ENCODE measurements at places on chromosomes 3 and 15. TPM values are rescaled to one million over a fixed set of nuclear protein-coding genes. Genes with fewer than 3 reads are reported as not detected.

Gene TTLL13
- polyA plus RNA-seq: 0.39 TPM

DNA sequence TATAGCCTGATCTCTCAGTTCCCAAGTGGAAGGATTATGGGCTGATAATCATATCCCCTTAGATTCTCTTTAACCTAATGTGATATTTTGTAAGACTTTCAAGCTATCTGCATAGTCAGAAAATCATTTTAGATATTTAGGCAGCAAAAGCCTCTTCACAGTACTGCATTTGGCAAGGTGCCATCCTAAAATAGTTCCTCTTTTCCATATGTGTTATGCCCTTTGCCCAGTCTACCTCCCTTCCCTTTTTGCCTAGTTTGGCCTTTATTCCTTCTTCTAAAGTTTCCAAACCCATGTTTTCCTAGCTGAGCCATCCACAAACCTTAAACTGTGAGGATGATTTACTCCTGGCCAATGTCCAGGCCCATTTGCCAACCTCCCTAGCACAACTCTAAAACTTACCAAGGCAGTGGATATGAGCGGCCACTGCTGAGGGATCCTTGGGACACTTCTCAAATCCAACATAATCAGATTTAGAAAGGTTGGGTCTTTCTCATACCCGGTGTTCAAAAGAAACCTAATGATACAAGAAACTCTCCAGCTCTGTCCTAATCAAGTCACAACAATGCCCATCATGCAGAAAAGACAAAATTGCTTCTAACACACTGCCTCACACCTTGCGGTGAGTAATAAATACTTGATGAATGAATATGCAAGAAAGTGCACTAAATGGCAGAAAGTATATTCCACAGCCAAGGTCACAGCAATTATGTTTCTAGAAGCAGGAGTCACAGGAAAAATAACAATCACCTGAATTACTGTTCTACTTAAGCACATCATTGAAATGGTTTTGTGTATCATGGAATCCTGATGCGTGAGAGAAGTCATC, 493.9 kb downstream of the NLGN1 start:
- no peak for DNase-seq

GRCh38 chr15:81285461-81285860, 38.5 kb downstream of the STARD5 start:
- DNase-seq: no peak

GRCh38 chr3:156632601-156633000, 41.8 kb upstream of the TIPARP start:
- DNase-seq: no peak

DNA sequence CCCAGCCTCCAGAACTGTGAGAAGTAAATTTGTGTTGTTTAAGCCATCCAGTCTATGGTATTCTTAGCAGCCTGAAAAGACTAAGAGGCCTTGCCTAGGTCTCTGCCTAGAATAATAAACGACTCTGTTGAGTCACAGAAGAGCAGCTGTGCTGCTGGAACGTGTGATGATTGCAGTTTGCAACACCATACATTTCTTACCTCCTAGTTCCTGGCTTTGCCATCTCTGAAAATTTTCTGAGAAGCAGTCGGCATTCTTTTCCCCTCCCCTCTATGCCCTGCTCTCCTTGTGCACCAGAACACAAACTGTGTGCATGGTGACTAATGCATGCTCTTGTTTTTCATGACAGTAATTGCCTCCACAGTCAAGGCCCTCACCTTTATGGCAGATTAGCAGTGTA, 301.3 kb downstream of the IL20RB start:
- no peak for DNase-seq

- DNase-seq: no peak
These were observed 21.0 kb downstream of the CSRNP1 start for GRCh38 chr3:39132096-39133092.

DNA sequence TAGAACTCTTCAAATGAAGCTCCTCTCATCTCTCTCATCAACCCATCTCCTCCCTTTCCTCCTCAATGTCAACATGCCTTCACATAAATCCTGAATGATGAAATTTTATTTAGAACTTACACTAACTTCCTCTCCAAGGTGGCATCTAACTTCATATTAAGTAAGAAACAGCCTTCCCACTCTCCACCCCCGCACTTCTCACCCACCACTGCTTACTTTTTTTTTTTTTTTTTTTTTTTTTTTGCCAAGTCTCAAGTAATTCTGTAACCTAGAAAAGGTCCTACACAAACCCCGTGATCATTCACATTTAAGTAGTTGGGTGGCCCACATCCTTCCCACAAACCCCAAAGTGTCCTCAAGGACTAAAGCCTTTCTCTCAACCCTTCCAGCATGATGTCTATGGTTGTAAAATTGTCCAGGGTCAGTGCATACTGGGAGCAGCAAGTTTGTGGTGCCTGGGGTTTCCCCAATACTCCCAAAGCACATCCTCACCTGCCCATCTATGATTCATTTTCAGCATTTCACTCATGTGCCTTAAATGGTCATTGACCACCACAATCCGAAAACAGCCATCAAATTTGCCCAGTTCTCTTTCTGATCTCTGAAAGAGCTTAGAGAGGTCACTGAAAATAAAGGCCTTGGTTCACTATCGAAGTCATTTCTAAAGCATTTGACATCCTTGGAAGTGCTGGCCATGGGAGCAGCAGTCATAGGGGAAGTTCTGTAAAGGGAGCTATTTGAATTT, 47.2 kb downstream of the CD86 start:
- no peak for DNase-seq

DNA sequence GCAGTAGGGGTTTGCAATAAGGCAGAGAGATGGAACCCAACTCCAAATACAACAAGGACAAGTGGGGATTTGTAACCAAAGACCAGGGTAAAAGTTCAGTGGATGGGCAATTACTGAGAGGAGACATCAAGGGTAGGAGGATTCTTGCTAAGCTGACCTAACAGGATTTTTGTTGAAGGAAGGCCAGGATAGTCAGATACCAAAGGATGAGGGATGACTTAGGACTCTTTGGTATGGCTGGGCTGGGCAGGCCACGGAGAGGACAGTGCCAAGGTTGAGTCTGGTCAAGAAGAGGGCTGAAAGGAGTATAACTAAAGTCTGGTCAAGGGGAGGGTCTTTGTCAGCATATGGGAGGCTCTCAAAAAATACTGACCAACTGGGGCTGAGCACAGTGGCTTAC, 85.3 kb upstream of the UBE2E2 start:
- DNase-seq: no peak

DNA sequence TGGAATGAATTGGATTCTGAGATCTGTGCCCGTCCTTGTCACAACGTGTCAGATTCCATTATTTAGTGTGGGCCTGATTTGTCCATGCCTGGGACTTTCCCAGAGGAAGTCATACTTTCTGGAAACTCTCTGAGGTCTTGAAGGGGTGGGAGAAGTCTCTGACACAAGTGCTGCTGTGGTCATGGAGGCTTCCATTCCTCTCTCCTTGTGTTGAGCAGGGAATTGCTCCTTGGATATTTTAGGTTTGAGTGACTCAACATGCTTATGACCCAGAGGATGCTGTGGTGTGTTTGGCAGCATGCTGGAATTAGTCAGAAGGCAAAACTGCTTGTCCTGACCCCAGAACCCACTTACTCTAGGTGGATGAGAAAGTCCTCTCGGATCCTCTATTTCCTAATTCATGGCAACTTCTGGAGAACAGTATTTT, 132.1 kb downstream of the LPP start:
- no peak for DNase-seq

GRCh38 chr3:186189492-186189891, 80.6 kb upstream of the ETV5 start:
- no peak for DNase-seq

All from right renal cortex interstitium (tissue), 3 donors.